ENCODE measurements at places on chromosomes 12 and 14.
A peak's percentile ranks its signal among the peaks of the same experiment; 100 is the strongest.

DNA sequence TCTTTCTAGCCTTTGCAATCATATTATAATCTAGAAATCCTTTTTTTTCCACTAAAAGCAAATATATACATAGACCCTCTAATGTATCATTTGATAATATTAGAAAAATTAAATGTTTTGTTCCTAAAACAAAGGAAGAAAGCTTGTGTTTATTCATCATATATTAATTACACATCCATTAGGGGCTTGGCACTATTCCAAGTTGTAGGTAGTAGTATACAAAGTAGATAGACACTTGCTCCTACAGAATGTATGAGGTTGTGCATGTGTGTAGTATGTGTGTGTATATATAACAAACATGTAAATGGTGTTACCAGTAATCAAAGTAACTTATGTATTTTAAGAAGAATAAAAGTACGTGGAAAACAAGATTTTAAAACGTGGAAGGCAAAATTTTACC lies 15.0 kb upstream of the KCNMB4 start:
- no peak for DNase-seq

GRCh38 chr14:77812028-77812427 lies 12.1 kb downstream of the ADCK1 start:
- DNase-seq: no peak

- no peak for DNase-seq
These were observed 103.3 kb upstream of the FZD10 start for GRCh38 chr12:130058926-130059472.

DNA sequence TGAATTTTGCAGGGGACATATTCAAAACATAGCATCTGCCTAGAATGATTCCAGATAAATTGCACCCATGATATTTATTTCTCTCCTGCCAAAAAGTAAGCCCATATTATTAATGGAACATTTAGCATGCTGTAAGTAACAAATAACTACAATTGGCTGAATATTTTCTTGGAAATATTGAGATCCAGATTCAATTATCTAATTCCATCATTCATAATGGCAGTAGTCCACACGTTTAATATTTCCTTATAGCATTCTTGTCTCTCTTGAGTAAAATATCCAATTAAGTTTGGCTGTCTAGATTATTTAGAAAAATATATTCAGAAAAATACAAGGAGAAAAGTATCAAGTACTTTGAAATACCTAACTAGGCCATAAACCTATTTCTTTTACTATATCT lies 157.5 kb downstream of the FLRT2 start:
- DNase-seq: no peak

DNA sequence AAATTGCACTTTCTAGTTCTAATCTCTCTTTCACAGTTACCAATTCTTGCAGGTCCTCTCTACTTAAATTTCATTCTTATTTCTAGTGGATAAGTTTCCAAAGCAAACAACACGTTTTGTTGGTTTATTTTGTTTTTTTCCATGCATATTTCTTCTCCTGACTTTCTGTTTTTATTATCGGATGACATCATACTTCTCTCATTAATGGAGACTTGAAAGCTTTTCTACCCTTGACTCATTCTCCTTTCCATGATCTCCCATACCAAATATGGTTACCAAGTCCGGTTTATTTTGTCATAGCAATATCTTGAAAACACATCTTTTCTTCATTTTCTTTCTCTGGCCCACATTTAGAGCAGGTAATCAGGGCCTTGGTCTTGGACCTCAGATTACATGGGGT lies 796.5 kb downstream of the GALC start:
- no peak for DNase-seq

DNA sequence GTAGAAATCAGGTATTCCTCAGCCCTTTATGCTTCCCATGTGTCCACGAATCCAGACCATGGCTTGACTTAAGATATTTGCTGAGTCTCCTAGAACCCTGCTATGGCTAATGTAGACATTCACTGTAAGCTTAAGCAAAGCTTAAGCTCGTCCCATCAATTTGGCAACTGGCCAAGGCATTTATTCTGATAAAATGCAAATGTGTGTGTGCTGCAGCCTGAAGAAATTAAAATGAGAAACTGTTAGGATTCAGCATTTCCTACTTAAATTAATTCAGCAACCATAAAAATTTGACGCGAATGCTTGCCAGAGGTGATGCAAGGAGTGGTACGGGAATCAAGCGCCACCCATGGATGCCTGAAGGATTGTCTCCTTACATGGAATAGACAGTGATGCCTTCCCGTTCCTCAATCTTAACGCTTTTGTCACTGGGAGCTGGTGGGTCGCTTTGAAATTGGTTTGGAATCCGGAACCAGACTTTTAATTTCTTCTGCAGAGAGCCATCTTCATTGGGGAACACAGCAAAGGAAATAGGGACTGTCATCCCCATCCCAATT lies 13.2 kb downstream of the HEBP1 start:
- peak; percentile 48 for DNase-seq

GRCh38 chr14:38958589-38958988 lies 144.4 kb downstream of the SEC23A start:
- DNase-seq: no peak

GRCh38 chr12:117145597-117146154 lies 44.6 kb downstream of the FBXO21 start:
- no peak for DNase-seq

DNA sequence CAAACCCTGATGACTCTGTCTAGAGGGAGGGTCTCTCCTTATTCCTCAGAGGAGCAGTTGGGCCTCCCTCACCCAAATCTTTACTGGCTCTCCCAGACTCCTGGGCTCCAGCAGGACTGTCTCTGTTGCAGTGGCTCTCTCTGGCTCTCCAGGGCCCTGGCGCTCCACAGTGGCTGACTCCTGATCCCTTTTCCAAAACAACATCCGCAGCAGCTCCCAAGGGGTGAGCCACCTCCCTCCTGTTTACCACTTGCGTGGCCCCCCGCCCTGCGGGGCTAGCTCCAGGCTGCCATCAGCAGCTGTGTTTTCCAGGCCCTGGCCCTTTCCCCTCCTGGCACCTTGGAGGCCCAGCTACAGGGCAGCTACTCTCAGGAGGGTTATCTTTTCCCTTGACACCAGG lies 123.5 kb downstream of the CALM1 start:
- no peak for DNase-seq

GRCh38 chr12:25830456-25830855 lies 128.0 kb upstream of the RASSF8 start:
- DNase-seq: no peak

GRCh38 chr12:86721713-86722397 lies 465.7 kb upstream of the MGAT4C start:
- DNase-seq: no peak

- peak; percentile 91 for DNase-seq
These were observed 24.6 kb upstream of the UBC start for GRCh38 chr12:124939079-124939420.

DNA sequence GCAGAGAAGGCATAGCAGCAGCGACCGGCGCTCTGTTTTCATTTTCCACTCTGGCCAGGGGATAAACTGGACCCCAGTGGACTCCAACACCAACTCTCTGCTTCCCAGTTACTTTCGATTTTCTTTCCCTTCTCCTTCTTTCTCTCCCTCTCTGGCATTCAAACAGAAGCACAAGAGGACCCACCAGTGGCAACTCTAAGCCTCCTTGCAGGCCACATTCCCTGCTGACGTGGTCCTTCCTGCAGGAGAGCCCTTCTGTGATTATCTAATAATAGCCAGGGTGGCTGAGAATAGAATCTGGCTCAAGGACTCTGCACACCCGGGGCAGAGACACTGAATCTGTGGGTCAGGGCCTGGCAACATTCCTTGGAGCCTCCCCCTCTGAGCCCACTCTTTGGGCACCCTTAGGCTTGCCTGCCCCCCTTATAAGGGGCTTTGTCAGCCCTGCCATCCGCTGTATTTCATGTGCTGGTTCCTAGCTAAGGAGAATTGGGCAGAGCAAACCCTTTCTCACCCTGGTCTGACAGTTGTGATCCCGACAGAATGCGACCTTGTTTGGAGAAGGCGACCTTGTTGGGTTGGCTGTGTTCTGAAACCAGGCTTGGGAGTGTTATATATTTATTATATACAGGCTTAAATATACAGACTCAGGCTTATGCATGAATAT lies 8.2 kb upstream of the HOXC6 start:
- DNase-seq: no peak

- no peak for DNase-seq
These were observed 48.3 kb downstream of the ZFYVE21 start for GRCh38 chr14:103763730-103764488.

DNA sequence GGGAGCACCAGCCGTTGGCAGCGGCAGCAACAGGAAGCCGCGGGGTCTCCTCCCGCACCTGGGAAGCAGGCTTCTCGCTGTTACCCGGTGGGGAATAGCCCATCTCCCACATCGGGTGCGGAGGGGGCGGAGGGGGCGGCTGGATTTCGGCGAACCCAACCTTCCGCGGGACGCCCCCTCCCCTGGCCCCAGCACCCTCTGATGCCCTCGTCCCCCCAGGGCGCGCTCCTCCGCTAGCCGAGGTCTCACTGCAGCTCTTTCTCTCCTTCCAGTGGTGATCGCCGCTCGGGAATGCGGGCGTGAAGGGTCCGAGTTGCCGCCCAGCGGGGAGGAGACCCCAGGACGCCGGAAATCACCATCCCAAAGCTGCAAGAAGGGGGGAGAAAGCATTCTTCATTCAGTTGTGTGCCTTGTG lies 303 bp downstream of the SAMD4A start:
- no peak for DNase-seq

DNA sequence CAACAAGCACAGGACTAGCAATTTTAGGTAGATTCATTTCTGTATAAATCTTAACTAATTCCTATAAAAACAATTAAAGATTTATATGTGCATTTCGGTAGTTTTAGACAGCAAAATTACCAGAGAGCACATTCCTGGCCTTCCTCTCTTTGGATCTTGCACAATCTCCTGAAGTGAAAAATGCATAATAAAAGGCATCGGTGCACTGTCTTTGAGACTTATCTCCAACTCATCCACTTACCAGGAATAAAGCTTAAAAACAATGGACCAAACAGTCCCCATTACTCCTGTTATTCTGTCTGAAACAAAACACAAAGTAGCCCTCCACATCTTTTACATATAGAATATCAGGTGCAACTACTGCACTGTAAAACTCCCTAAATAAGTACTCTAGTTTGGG lies 69.3 kb downstream of the HECTD1 start:
- no peak for DNase-seq

DNA sequence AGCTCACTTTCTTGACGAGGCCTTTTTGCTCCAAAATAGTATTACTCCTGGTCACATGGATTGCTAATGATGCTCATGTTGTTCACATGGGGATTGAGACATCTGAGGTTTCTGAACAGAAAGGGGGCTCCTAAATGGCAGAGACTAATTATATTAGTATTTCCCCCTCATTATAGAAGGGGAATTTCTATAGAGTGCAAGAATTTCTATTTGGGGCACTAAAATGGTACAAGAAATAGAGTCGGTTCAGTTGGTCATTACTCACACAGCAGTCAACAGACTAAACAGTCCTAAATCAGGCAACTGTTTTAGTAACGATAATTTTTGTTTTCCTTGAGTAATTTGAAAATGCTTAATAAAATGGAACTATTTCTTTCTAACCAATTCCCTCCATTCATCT lies 108.9 kb downstream of the DACT1 start:
- no peak for DNase-seq

GRCh38 chr14:98957211-98958047 lies 314.6 kb downstream of the BCL11B start:
- DNase-seq: peak; percentile 8

DNA sequence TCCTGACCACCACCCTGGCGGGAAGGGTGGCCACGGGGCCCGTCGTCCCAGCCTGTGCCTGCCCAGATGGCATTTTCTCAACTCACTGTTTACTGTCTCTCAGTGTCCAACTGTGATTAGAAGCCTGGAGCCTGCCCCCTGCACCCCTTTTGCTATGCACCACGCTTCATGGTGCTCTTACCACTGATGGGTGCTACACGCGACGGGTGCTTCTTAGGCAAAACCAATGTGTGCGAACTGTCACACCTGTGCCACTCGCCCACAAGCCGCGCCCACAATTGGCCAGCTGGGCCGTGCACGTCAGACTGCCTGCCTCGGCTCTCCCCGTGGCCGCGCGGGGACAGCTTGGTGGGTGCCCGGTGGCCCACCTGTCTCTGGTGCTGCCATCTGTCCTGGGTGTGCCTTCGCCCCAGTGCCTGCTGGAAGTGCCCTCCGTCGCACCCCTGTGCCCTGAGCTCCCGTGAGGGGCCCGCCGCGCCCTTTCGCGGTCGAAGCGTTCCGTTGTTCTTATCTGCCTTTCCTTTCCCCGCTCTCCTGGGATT lies 15.1 kb upstream of the AMN start:
- no peak for DNase-seq

GRCh38 chr14:33839193-33840076 lies 111.4 kb downstream of the EGLN3 start:
- DNase-seq: peak; percentile 81

- peak; percentile 44 for DNase-seq
These were observed 209.1 kb downstream of the NUBPL start for GRCh38 chr14:31770271-31770670.

DNA sequence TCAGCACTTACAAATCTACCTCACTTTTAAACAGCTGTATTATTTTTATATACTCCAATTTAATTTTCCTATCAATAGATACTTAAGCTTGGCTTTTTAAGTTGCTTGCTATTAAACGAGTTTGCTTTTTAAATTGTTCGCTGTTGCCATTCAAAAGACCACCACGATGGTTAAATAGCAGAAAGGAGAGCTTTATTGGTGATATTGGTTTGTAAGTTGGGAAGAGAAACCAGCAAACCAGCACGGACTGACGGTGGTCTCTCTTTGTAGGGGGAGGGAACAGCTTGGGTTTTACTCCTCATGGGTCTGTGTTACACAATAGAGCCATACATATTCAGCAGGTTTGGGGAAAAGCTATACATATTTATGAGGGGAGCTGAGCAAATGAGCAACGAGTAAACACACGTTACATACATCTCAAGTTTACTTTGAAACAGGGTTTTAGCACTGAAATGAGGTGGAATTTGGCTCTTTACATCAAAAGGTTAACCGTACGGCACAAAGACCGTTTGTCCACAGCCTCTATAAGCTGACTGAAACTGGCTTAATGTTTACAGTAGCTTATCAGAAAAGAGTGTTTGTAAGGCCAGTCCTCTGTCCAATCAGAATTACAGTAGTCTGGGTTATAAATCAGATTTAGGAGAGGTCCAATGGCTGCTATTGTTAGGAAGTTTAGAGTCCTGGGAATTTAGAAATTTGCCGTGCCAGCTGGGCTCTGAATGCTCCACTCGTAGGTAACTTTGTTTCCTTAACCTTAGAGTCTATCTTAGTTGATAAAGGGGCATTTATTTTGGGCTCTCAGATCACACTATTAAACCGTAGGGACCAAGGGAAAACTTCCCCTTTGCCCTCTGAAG lies 69.7 kb upstream of the DHRS4 start:
- DNase-seq: no peak
